Hematopoietic multipotent progenitor cell treated with erythropoietin and hydrocortisone succinate and interleukin-3 and kit ligand, for 4 days (in vitro differentiated cells): ENCODE measurements at places on chromosomes 2 and 18.

GRCh38 chr2:182724656-182725055 lies 8.6 kb downstream of the DNAJC10 start:
- DNase-seq, result no peak

DNA sequence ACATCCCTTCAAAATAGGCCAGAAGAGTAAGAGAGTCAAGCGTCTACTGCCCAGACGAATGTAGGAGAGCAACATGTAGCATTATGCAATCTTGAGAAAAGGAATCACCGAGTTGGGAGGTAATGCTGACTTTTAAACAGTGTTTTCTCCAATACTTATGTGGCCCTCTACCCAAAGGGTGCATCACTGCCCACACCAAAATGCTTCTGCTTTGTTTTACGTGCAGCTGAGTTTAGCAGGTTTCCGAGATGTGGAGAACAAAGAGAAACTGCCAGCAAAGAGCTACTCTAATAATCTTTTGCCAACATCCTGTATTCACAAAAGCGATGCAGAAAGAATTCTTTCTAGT lies 63.4 kb upstream of the ZEB2 start:
- DNase-seq, result peak; percentile 72

DNA sequence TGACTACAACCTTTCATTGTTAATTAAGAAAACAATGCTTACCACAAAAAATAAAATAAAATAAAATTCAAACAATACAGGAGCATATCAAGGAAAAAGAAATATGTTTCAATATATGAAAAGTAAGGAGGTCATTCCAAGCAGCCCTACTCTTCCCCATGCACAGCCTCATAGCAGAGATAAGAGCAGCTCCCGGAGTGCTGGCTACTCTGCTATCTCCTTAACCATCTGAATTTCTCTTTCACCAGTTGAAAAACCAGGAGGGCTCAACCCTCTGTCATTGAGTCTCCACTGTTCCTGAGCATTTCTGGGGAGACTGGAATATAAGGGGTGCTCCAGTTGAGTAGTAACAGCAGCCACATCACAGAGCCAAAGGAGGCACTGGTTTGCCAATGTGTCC lies 201.4 kb downstream of the TCF4 start:
- peak; percentile 14 for DNase-seq

- DNase-seq, result no peak
Observed at GRCh38 chr2:118807668-118808428, 39.6 kb downstream of the EN1 start.

- no peak for DNase-seq
Observed at GRCh38 chr2:235303499-235304291, 190.1 kb upstream of the AGAP1 start.
